Effector memory CD4-positive, alpha-beta T cell (primary cell): ENCODE measurements at places on chromosomes 11 and 22.

DNA sequence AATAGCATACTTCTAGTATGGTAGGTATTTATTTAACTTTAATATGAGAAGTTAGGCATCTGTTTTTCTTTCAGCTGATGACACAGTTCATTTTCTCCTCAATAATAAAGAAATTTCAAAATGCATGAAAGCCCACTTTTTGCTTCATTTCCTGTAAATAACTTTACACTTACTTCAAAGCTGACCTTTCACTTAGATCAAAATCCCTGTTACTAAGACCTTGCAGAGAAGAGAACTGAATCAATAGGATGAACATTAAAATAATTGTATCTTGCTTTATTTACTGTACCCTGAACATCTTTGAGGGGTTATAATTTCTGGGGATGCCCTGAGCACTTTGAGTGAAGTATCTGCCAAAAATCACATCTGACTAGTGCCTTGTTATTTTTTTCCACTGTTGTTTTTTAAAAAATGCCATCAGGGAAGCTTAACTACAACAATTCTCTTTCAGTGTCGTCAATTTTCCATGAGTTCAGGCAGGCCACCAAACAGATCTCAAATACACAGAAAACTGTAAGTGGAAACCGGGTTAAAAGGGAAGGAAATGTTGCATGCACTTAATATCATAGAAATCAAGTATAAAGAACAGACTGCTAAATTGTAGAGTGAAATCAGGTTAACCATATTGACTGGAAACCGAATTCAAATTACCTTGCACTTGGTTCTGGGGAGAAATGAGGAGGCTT lies 206.2 kb downstream of the MAML2 start:
- H3K27me3 ChIP-seq = no peaks in the 10 kb centered on the region
- no peak for DNase-seq
- no peak overlapping the region for H3K4me3 ChIP-seq
- peak overlapping the region; percentile 8 for H3K27ac ChIP-seq
- no peaks in the 10 kb centered on the region for H3K36me3 ChIP-seq

DNA sequence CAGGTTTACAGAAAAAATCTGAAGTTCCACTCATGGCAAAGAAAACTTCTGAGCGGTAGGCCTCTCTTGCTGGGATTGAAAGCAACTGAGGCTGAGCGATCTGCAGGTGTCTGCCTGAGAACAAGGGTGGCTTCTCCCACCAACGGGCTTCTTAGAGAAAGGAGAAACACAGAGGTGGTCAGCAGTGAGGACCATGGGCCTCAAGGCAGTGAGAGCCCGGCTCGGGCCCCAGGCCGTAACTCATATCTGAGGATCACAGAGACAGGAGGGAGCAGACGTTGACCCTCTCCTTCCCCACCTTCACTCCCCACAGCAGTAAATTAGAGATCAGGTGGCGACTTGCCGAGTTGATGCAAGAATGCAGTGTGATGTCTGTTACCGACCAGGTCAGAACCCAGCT lies 50.9 kb upstream of the RTL6 start:
- no peaks in the 10 kb centered on the region for H3K36me3 ChIP-seq
- no peaks in the 10 kb centered on the region for H3K4me1 ChIP-seq
- no peaks in the 10 kb centered on the region for H3K27me3 ChIP-seq

GRCh38 chr11:61702701-61703312 lies 22.6 kb downstream of the DAGLA start:
- H3K4me3 ChIP-seq = no peak overlapping the region
- no peak for DNase-seq
- no peaks in the 10 kb centered on the region for H3K27me3 ChIP-seq
- H3K4me1 ChIP-seq = peaks cover 8% of the 10 kb centered on the region
- H3K36me3 ChIP-seq = no peaks in the 10 kb centered on the region

- no peak overlapping the region for H3K27ac ChIP-seq
- H3K27me3 ChIP-seq = no peaks in the 10 kb centered on the region
Measured at GRCh38 chr11:85171648-85172257, 455.4 kb downstream of the DLG2 start.

- H3K36me3 ChIP-seq = peaks cover 3% of the 10 kb centered on the region
- H3K4me1 ChIP-seq = peaks cover 25% of the 10 kb centered on the region
- H3K27ac ChIP-seq = no peak overlapping the region
- peak; percentile 67 for DNase-seq
Measured at GRCh38 chr11:116791002-116791812, 472 bp downstream of the APOA5 start.

DNA sequence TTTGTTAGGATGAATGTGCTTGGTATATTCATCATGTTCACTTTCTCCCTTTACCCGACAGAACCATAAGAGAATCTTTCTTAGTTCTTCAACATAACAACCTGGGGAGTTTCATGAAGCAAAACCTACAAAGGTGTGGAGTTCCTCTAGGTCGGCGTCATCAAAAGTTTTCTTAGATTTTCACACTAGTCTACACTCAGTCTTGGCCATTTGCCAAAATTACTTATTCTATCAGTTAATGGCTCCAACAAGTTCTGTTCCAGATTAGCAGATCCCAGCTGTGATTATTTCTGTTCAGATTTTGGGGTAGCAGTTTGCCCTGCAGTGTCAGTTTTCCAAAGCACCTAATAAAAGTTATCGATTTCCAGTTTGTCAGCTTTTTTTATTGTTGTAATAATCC lies 935.8 kb upstream of the RAG2 start:
- DNase-seq = no peak
- H3K27me3 ChIP-seq = no peaks in the 10 kb centered on the region

DNA sequence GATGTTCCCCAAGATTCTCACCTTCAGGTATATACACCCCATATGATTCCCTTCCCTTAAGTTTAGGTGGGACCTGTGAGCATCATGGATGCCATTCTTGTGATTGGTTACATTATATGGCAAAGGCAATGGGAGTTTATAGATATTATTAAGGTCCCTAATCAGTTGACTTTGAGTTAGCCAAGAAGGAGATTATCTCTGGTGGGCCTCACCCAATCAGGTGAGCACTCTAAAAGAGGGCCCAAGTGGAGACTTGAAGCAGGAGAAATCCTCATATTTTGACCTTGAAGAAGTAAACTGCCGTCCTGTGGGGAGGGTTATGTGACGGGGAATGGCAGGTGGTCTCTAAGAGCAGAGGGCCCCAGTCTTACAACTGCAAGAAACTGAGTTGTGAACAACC lies 94.2 kb downstream of the HSD17B12 start:
- H3K27me3 ChIP-seq = no peaks in the 10 kb centered on the region
- H3K4me3 ChIP-seq = no peak overlapping the region
- DNase-seq = no peak
- H3K27ac ChIP-seq = no peak overlapping the region
- no peaks in the 10 kb centered on the region for H3K4me1 ChIP-seq

- H3K27ac ChIP-seq = no peak overlapping the region
- H3K36me3 ChIP-seq = no peaks in the 10 kb centered on the region
- DNase-seq = no peak
Measured at GRCh38 chr11:64526346-64526745, 64.7 kb upstream of the SLC22A12 start.

DNA sequence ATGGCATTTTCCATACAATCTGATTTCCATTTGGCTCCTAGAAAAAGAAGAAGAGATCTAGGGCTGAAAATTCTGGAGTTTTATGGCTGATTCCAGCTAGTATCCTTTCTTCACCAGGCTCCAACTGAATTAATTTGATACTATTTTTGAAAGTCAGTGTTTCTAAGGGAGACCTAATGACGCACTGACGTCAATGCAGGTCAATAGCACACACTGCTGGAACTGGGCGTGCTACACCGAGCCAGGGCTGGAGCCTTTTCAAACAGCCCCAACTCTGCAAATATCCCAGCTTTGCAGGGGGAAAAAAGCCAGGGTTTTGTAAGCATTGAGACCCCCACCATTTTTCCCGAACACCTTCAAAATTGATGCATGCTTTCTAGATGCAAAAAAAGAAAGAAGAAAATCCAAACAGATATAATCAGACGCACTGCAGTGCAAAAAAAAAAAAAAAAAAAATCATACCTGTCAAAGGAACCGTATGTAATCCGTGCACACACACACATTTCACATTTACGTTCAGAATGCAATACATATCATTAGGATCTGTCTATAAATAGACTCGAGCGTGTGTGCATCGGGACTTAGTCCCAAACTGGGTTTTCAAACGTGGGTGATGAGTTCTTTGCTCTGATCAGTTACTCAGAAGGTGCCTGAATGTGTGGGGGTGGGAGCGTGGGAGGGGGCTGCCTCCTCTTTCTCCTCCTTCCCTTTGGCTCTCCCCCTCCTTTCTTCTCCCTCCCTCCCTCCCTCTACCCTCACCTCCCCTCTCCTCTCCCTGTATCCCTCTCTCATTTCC lies 124.5 kb upstream of the HSD17B12 start:
- no peak overlapping the region for H3K27ac ChIP-seq
- H3K4me1 ChIP-seq = no peaks in the 10 kb centered on the region
- no peak for DNase-seq
- H3K36me3 ChIP-seq = no peaks in the 10 kb centered on the region
- no peak overlapping the region for H3K4me3 ChIP-seq

GRCh38 chr11:32316232-32316631 lies 119.1 kb downstream of the WT1 start:
- DNase-seq = no peak
- no peak overlapping the region for H3K27ac ChIP-seq
- no peaks in the 10 kb centered on the region for H3K36me3 ChIP-seq
- H3K4me3 ChIP-seq = no peak overlapping the region
- H3K27me3 ChIP-seq = no peaks in the 10 kb centered on the region
- H3K4me1 ChIP-seq = no peaks in the 10 kb centered on the region

DNA sequence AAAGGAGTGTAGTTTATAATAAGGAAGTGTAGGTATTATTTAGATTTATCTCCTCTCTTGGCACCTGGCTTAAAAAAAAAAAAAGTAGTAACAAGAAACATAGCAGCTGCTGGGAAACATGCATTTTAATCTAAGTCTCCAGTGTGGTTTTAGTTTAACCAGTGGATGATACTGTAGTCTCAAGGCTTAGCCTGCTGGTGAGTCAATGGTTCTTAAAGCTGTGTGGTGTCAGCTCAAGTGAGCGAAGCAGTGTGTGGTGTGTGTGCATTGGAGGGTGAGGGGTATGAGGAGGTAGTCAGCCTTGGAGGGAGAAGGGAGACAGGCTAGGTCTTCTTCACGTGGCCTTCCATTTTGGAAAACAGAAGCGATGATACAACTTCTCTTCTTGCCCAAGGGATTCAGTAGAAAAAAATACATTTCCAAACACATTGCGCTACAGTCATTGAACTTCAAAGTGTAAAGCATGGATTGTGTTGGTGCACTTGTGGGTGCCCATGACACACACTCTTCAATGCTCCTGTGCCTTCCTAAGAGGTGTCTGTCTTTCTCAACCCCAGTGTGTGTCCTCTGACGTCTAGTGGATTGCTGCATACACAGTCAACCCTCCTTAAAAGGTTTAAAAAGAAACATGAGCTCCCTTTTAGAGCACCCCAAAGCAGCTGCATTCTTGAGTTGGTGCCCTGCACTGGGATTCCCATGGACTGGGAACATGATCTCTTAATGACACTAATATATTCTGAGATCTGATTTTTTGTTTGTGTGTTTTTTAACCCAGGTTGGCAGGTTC lies 40.1 kb downstream of the ZBTB16 start:
- H3K27ac ChIP-seq = no peak overlapping the region
- H3K4me3 ChIP-seq = no peak overlapping the region
- no peak for DNase-seq
- H3K36me3 ChIP-seq = no peaks in the 10 kb centered on the region
- peaks cover 17% of the 10 kb centered on the region for H3K4me1 ChIP-seq
- no peaks in the 10 kb centered on the region for H3K27me3 ChIP-seq

DNA sequence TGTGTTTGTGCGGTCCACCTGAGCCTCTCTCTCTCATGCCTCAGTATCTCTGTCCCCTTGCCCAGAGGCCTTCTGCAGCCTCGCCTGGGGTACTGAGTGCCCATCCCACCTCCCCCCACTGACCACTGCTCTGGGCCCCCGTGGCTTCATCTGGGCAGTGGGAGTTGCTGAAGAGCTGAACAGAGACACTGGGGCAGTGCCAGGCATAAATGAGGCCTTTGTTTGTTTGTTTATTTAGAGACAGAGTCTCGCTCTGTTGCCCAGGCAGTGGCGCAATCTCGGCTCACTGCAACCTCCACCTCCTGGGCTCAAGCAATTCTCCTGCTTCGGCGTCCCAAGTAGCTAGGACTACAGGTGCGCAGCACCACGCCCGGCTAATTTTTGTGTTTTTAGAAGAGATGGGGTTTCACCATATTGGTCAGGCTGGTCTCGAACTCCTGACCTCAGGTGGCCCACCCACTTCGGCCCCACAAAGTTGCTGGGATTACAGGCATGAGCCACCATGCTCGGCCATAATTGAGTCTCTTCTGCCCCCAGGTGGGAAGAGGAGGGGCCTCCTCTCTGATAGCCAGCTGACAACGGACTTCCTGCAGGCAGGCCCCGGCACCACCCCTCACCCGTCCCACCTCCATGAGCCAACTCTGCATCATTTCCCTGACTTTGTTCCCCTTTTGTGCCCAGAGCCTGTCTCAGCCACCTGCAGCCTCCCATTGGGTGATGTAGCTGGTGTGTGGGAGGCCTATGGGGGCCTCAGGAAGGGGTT lies 9.3 kb downstream of the CRYBB3 start:
- H3K36me3 ChIP-seq = no peaks in the 10 kb centered on the region
- no peak overlapping the region for H3K4me3 ChIP-seq
- H3K27ac ChIP-seq = no peak overlapping the region
- H3K27me3 ChIP-seq = no peaks in the 10 kb centered on the region

GRCh38 chr11:118552341-118552740 lies 13.4 kb downstream of the IFT46 start:
- no peak overlapping the region for H3K27ac ChIP-seq
- H3K4me3 ChIP-seq = no peak overlapping the region
- H3K27me3 ChIP-seq = no peaks in the 10 kb centered on the region
- peaks cover 22% of the 10 kb centered on the region for H3K36me3 ChIP-seq

- H3K27ac ChIP-seq = no peak overlapping the region
- H3K4me3 ChIP-seq = no peak overlapping the region
- no peaks in the 10 kb centered on the region for H3K36me3 ChIP-seq
- H3K4me1 ChIP-seq = no peaks in the 10 kb centered on the region
Measured at GRCh38 chr11:91761406-91762025, 463.1 kb upstream of the FAT3 start.

DNA sequence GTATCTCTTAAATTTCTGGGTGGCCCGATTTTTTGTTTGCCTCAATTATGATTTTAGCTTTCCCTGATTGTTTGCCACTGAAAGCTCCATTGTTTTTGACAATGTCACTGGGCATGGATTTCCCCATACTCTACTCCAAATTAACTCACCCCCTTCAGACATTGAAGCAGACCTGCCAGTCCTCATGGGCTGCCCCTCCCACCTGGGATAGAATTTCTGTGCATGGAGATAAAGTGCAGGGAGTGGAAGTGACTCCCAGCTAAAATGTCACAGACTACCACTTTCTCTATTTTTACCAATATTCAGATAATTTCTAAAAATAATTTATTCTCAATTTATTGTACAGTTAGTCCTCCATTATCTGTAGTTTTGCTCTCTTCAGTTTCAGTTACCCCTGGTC lies 79.1 kb upstream of the CLPB start:
- no peak overlapping the region for H3K4me3 ChIP-seq
- H3K27me3 ChIP-seq = no peaks in the 10 kb centered on the region
- no peak for DNase-seq
- H3K4me1 ChIP-seq = no peaks in the 10 kb centered on the region

DNA sequence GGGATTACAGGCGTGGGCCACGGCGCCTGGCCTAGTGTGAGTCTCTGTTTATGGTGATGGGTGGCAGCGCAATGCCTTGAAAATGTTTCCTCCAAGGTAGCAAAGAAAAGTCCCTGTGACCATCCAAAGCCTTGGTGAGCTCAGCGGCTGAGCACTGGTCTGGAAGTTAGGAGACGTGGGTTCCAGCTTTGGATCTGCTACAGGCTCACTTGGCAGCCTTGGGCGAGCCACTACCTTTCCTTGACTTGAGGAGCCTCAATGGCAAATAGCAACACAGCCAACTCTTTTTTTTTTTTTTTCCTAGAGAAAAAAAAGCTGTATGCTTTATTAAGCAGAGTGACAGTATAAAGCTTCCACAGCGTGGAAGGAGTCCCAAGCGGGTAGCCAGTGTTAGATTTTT lies 61.3 kb upstream of the RASD2 start:
- no peaks in the 10 kb centered on the region for H3K4me1 ChIP-seq
- H3K27ac ChIP-seq = no peak overlapping the region
- H3K36me3 ChIP-seq = no peaks in the 10 kb centered on the region
- no peak overlapping the region for H3K4me3 ChIP-seq
- peaks cover 11% of the 10 kb centered on the region for H3K27me3 ChIP-seq
- DNase-seq = no peak
